ENCODE measurements at places on chromosomes 12 and 14. TPM values are rescaled to one million over a fixed set of nuclear protein-coding genes. Genes with fewer than 3 reads are reported as not detected.

Gene LRRC10
- total RNA-seq, result not detected

Gene FGF6
- not detected for total RNA-seq

Gene CDKL1
- total RNA-seq, result 6.9 TPM

Gene OR4L1
- total RNA-seq, result not detected

Data from cardiac atrium fibroblast (primary cell).